Psoas muscle (tissue), 8 donors: ENCODE measurements at places on chromosomes 11 and 22. TPM values are rescaled to one million over a fixed set of nuclear protein-coding genes. Genes with fewer than 3 reads are reported as not detected.

- DNase-seq: no peak
Observed at GRCh38 chr11:23540101-23540561, 679.9 kb upstream of the CCDC179 start.

DNA sequence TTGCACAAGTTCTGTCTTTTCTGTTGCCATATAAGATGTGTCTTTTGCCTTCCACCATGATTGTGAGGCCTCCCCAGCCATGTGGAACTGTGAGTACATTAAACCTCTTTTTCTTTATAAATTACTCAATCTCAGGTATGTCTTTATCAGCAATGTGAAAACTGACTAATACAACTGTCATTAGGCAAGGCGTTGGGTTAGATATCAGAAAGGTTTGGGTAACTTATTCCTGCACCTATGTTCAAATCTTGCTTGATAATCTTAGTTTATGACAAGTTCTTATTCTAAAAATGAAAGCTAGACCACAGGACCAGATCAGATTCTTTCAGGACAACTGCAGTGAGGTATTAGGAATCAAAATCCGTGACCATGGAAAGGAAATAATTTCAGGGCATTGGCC is 160.6 kb upstream of the BDNF start:
- DNase-seq: no peak

- no peak for DNase-seq
Observed at GRCh38 chr11:125772834-125773505, 5.7 kb downstream of the PATE2 start.

DNA sequence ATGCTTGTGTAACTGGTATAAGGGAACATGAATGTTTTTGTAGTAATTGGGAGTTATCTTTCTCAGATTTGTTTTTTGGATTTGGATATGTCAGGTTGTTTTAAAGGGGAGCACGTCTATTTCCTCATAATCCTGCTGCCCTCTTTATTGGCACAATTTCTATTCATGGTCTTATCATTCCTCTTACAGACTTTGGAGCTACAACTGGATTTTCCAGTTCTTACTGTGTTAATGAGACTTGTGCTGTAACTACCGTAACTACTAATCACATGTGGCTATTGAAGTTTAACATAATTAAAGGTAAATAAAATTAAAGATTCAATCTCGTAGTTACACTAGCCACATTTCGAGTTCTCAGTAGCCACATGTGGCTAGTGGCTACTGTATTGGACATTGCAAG is 1.9 kb downstream of the FDX1 start:
- no peak for DNase-seq

The CPT1B gene
- total RNA-seq: 75.8 TPM

GRCh38 chr11:45043755-45044475 is 93.2 kb upstream of the TP53I11 start:
- DNase-seq: no peak

DNA sequence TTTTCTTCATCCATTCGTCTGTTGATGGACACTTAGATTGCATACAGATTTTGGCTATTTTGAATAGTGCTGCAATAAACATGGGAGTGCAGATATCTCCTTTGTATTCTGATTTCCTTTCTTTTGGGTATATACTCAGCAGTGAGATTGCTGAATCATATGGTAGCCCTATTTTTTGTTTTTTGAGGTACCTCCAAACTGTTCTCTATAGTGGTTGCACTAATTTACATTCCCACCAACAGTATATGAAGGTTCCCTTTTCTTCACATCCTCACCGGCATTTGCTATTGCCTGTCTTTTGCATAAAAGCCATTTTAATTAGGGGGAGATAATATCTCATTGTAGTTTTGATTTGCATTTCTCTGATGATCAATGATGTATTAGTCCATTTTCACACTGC is 96.1 kb downstream of the PRR5L start:
- DNase-seq: no peak

The E2F8 gene
- total RNA-seq: 1.4 TPM

DNA sequence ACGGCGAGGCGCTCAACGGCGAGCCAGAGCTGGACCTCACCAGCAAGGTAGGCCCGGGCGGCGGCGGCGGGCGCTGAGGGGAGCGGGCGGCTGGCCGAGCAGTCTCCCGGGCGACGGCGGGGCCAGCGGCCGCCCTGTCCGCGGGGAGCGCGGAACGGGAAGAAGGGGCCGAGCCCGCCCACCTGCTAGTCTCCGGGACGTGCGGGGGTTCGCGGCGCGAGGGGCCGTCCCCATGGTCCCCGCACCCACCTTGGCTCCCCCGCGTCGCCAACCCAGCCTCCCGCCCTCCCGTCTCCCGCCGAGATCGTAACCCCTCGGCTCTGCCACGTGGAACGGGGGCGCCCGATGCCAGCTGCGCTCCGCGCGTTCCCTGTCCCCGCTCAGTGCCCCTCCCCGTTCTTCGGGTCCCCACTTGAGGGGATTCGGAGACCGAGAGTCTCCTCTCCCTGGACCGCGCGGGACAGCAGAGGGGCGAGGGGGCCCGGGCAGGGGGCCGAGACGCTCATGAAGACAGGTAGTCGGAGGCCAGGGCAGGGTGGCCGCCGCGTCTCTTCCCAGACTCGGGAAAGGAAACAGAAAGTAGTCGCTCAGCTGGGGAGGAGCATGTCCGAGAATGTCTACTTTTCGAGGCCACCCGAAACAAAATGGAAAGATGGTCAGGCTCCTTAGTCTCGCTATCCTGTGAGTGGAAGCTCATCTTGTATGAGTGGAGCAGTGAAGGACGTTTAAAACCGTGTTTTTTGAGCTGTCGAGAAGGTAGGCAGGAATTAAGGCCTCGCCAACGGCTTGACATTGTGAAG is 557 bp downstream of the GTPBP1 start:
- DNase-seq: peak; percentile 77

The INS gene
- not detected for total RNA-seq

GRCh38 chr22:40400159-40400558 is 29.8 kb downstream of the SGSM3 start:
- DNase-seq: no peak

The FBLN1 gene
- total RNA-seq: 95.7 TPM

The SLC22A9 gene
- not detected for total RNA-seq

DNA sequence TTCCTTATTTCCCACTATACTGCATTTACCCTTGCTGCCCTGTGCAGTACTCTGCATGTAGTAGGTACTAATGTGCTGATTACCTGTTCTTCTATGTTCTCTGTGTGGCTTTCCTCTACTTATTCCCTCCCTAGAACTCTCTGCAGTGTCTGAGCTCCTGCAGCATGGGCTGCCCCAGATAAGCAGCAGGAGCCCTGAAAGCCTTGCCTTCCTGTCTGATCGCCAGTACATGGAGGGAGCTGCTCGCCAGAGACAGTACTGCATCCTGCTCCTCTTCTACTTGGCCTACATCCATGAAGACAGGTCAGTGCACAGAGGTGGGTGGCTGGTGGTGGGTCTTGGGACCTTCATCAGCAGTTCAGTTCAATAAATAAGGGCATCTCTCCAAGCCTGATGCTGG is 42.2 kb upstream of the CCDC134 start:
- DNase-seq: no peak

GRCh38 chr11:115324581-115325432 is 179.4 kb downstream of the CADM1 start:
- DNase-seq: no peak

DNA sequence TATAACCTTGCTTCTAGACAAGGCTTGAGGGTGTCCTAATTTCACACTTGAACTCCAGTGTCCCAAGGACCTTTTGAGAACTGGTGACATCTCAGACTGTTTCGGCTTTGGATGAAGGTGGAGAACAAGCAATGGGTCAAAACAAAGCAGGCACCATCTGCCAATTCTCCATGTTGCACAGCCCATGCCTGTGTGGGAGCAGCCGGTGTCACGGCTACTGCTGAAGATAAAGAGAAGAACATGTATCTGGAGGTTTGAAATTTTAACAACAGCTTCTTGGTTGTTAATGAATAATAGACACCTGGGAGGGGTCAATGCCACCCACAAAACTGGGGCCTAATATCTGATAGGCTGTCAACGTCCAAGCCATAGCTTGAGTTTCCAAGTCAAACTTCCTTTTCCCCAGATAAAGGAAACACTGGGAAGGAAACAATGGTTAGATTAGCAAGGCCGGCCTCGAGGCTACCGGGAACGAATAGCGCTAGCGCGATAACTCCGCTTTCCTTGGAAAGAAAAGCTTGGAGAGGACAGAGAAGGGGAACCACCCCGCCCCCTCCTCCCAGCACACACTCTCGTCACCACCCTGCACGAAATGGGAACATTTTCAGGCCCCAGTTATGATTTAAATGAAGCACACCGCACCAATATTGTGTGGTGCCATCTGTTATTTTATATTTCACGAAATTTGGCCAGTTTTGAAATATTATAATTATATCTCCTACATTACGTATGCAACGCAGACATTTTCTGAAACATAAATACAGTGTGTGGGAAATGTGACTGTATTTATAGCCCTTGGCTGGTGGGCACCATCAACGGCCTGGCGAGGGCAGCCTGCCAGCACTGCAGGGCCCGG is 21.8 kb upstream of the OPCML start:
- DNase-seq: no peak
